T follicular helper cell (primary cell): ENCODE measurements at places on chromosomes 4 and X.
A peak's percentile ranks its signal among the peaks of the same experiment; 100 is the strongest.

GRCh38 chr4:77078401-77078800 is 2.6 kb upstream of the CCNI start:
- no peak for DNase-seq

DNA sequence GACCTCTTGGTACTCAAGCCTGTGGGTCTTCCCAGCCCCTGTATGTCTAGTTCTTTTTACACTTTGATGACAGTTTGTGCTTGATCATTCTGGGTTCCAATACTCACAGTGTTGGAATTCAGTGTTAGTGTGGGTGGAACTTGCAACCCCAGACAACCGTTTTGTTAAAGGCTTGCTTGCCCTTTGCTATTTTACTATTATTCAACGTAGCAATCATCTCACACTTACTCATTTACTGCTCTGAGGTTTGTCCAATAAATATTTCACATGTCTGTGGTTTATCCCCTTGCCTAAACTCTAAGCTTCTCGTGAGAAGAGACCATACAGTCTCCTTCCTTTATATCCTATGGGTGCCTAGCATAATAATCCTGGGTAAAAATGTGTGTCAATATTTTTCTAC is 15.3 kb downstream of the CCNG2 start:
- DNase-seq: no peak

DNA sequence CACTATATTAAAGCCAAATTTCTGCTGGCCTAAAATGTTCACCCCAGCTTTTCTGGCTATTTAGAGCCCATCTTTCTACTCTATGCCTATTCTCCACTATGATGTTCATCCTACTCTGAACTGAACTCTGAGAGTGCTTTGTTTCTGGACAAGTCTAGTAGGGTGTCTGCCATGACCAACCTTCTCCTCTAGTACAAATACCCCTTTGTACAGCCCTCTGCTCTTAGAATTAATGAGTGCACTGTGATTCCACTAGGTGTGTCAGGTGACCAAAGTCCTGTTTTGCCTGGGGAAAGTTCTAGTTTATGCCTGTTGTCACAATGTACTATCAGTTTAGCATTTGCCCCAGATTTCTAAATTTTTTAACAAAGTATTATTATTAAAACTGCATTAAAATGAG is 388.1 kb upstream of the MAD2L1 start:
- DNase-seq: no peak

DNA sequence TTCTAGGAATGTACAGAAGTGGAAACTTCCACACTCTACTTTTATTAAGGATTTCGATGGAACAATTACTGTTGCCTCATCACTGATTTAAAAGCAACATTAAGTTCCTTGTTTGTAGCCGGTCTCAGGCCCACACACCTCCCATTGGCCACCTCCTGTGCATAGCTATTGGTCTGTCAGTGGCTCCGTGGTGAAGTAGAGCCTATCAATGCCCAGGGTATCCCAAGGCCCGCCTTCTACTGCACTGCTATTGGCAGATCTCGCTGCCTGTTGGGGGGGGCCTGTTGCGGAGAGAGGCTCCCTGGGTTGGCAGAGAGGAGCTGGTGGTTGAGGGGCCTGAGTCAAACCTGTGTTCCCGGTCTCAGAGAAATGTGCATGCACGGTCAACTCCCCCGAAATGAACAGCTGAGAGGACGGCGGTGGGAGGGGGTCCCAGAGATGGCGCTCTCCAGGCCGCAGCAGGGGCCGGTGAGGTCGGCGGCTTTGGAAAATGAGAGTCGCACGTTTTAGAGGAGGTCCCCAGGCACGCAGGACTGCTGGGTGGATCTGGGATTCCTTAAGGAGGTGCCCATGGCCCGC is 4.9 kb upstream of the ARAF start:
- DNase-seq: peak; percentile 76

DNA sequence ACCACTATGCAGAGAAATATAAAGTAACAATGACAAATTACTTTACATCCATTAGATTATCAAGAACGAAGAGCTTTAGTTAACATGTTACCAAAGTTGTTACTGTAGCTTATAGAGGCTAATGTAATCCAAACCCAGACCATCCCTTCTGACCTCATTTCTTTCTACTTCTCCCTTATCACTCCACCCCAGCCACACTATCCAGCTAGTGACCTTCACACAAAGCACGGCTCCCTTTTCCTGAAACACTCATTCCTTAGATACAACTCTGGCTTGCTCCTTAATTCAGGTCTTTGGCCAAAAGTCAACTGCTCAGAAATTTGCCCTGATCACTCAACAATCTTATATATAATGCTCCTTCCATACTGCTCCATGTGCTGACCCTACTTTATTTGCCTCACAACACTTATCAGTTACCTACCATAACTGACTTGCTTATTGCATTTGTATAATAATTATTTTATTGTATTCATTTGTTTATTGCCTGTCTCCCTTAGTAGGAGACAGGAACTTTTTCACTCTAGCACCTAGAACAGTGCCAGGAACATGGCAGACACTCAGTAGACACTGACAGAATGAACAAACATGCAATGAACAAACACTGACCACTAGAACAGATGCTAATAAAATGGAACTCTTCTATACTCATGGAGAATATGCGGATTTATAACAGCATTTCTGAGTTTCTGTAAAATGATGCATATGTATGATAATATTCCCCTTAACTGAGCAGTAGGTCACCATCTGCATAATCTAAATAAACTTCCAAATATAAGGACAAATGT is 67.6 kb downstream of the EIF4E start:
- no peak for DNase-seq

DNA sequence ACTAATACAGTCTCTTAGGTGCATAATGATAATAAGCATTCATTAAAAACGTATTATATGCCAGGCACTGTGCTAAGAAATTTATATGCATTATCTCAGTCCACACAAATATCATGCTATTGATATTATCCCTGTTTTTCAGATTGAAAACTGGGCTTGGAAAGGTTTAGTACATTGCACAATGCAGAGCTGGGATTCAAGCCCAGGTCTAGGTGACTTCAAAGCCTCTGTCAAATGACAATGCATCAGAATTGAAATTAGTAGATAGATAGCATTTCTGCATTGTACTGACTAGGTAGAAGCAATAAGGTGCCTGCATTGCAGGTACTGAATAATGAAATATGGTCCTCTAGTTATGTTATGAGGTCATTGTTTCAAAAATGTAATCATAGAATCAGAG is 18.2 kb upstream of the SCOC start:
- DNase-seq: no peak

- no peak for DNase-seq
Observed at GRCh38 chrX:132778917-132779316, 179.5 kb downstream of the HS6ST2 start.

DNA sequence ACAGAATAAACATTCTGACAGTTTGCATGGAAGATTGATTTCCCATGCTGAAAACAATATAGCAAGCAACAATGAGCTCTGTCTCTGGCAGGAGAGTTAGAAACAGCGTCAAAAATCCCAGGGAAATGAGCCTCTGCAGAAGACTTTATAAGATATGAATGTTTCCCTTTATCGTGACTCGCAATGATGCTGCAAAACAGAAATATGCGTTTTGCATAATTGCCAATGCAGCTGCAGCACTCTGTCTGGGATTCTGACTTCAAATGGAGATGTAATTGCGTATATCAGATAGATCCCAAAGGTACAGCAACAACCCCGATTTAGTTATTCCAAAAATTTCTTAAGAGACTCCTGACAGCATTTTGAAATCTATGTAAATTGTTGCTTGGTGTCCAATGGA is 702.4 kb upstream of the EPHA5 start:
- DNase-seq: no peak

GRCh38 chrX:7889135-7889534 is 38.1 kb downstream of the PNPLA4 start:
- no peak for DNase-seq

GRCh38 chr4:95181243-95181995 is 367.4 kb downstream of the UNC5C start:
- peak; percentile 4 for DNase-seq

GRCh38 chr4:27764526-27764837 is 903.8 kb downstream of the STIM2 start:
- DNase-seq: no peak

DNA sequence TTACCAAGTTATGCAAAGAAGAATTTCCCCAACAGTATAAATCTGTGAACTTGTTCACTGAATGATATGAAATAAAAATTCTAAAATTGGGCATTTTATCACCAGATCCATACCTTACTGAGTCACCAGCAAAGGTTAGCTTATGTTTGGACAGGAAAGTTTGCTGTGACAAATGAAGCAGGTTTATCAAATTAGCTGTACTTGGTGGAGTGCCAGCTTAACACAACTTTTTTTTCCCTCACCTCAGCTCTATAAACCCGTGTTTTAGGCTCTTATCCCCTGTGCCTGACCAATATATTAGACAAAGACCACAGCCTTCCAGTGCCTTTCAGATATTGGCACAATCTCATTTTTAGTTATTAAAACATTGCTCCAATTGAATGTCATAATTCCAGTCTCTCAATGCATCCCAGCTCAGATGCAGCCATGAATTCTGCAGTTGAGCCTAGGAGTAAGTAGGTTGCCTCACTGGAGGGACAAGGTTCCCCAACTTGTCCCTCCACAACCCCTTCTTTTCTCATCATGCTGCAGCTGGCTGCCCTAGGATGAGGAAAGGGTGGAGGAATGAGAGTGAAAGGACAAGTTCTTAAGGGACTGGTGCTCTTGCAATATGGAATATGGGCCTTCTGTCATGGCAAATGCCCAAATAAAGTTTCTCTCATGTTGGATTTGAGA is 27.0 kb upstream of the PDGFC start:
- no peak for DNase-seq

DNA sequence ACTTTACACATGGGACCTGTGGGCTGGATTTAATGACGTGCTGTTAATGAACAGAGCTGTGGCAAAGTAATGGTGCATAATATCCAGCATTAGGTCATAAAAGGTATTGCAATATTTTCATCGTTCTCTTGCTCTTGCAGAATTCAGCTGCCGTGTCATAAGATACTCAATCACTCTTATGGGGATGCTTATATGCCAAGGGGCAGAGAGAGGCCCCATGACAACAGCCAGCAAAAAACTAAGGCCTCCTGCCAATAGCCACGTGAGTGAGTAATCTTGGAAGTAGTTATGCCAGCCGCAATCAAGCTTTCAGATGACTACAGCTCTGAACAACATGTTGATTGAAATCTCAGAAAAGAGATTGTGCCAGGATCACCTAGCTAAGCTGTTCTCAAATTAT is 616.9 kb downstream of the FSTL5 start:
- DNase-seq: no peak

GRCh38 chr4:55598641-55599040 is 6.6 kb upstream of the PDCL2 start:
- no peak for DNase-seq

GRCh38 chr4:15504041-15504440 is 34.4 kb downstream of the CC2D2A start:
- DNase-seq: no peak

GRCh38 chr4:5192271-5192670 is 141.0 kb downstream of the STK32B start:
- DNase-seq: no peak

GRCh38 chrX:115560978-115561604 is at the start of gene PLS3:
Gene PLS3 (plus strand): TSS chrX:115561174. CDS start chrX:115610251, 49,077 bp downstream.
- no peak for DNase-seq

GRCh38 chr4:26807330-26807729 is 53.3 kb upstream of the STIM2 start:
- no peak for DNase-seq

GRCh38 chrX:43566170-43566569 is 89.9 kb upstream of the MAOA start:
- no peak for DNase-seq

DNA sequence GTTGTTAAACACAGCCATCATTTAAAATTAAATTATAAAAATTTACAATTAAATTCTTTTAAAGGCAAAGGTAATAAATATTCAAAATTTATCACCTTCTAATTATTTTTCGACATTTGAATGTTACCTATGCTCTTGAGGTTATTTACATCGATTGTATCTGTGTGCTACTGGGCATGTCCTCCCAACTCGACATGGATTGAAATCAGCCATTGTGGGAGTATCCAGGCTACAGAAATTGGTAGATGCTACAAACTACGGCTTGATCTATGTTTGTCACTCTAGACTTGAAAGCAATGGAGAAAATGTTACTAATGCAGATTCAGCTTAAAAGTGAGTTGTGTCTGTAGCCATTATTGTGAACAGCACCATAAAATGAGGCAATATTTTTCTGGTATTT is 2.5 kb upstream of the VBP1 start:
- no peak for DNase-seq

DNA sequence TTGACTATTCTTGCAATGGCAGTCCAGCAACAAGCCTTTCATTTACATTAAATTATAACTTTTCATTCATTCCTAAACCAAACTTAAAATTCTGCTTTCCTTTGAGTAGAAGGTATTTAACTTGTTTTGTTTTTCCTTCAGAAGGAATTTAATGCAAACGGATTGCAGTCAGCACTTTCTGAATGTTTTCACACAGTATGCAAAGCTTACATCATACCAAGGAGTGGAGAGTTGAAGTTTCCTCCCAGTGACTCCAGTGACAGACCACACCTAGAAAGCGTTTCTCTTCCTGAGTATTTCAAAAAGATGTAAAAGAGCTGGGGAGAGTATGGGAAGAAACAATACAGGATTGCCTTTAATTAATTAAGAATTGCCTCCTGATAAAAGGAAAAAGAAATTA is 8.1 kb downstream of the EPGN start:
- no peak for DNase-seq

GRCh38 chr4:53502094-53502493 is 89.2 kb downstream of the LNX1 start:
- DNase-seq: no peak

DNA sequence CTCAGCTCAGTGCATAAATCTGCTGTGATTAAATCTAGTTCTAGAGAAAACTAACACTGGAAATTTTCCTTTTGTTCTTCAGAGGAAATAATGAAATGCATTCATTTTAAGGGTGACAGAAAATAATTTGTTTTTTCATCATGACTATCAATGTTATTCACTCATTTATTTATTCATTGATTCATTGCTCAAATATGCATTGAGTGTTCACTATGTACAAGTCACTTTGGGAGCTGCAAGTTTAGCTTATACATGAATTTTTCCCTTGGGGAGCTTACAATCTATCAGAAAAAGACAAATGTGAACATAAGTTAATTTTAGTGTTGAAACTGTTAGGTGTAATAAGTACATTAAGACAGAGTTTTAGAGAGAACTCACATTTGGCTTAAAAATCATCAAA is 897.8 kb downstream of the CENPC start:
- DNase-seq: no peak

DNA sequence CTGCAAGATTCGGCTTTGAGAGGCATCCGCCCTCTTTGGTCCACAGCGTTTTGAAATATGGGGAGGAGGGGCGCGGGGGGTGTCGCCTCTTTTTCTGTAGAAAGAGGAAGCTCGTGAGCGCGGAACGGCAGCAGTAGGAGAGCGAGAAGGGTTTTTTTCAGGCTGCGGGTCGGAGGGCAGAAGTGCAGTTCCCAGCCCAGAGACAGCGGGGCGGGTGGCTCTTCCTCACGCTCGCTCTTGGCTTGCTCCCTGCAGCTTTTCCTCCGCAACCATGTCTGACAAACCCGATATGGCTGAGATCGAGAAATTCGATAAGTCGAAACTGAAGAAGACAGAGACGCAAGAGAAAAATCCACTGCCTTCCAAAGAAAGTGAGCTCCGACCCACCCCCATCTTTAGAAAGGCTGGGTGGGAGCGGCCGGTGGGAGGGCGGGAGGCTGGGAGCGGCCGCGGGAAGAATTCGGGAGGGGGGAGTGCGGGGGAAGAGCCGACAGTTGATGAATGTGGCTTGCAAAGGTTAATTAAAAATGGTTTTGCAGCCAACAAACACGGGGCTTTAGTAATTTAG is 1.2 kb downstream of the TMSB4X start:
- DNase-seq: no peak
